ENCODE measurements at places on chromosomes 7 and 10. TPM values are rescaled to one million over a fixed set of nuclear protein-coding genes. Genes with fewer than 3 reads are reported as not detected.

DNA sequence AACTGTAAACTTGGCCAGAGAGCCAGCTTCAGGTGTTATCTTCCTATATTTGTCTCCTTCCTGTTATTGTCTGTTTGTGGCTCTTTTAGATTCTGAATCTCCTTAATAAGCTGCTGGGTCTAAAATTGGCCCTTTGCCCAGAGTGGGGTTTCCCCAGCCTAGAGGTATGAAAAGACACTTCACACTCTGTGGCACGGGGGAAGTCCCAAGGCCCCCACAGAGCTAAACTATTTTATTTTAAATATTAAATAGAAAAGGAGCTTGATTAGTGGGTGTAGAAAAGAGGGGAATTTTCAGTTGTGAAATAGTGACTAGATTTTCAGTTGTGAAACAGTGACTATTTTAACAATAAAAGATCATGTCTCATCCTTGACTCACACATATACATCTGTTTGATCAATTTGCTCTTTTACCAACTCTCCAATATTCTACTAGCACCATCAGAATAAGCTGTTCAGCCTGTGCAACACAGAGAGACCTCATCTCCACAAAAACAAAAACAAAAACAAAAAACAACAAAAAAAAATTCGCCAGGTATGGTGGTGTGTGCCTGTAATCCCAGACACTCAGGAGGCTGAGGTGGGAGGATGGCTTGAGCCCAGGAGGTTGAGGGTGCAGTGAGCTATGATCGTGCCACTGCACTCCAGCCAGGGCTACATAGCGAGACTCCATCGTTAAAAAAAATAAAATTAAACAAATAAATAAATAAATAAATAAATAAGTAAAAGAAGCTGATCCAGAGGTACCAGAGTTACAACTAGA is 24.9 kb upstream of the ADO start:
- DNase-seq = peak; percentile 89

GRCh38 chr7:94313926-94314325 is 80.8 kb upstream of the COL1A2 start:
- no peak for DNase-seq

Gene LIPN
- total RNA-seq = not detected

Gene GRID2IP
- 0.21 TPM for total RNA-seq

Data from activated CD4-positive, alpha-beta memory T cell treated with anti-CD3 and anti-CD28 coated beads for 36 hours (primary cell).